ENCODE measurements at places on chromosomes 2 and 18.

- no peak for DNase-seq
Observed at GRCh38 chr18:49028801-49029506, 78.2 kb upstream of the SMAD7 start.

GRCh38 chr2:180324182-180324581 lies 317.1 kb upstream of the CWC22 start:
- DNase-seq, result no peak

- DNase-seq, result no peak
Observed at GRCh38 chr2:203951366-203951902, 14.9 kb downstream of the ICOS start.

DNA sequence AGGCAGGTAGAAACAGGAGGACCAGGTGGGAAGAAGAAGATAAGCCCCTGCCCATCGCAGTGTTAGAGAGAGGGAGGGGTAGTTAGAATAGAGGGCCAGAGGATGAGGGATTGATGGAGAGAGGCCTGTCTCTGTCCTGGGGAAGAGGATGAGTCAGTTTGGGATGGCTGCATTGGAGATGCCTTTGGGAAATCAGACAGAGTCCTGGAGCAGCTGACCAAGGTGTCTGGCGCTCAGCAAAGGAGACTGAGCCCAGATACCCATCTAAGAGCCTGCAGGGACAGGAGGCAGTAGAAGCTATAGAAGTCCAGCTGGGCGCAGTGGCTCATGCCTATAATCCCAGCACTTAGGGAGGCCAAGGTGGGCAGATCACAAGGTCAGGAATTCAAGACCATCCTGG lies 177.8 kb upstream of the HAAO start:
- DNase-seq, result no peak

GRCh38 chr2:218023636-218024035 lies 20.8 kb upstream of the TNS1 start:
- DNase-seq, result no peak

DNA sequence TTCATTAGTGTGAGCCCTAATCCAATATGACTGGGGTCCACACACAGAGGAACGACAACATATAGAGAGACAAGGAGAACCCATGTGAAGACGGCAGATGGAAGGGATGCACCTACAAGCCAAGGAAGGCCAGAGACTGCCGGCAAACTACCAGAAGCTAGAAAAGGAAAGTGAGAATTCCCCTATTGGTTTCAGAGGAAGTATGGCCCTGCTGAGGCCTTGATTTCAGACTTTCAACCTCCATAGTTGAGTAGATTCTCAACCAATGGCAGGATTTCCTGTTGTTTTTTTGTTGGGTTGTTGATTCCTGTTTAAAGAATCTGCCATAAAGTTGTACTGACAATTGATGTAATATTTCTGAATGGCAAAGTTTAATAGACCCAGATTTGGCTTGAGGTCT lies 241.5 kb downstream of the SATB2 start:
- no peak for DNase-seq
